ENCODE measurements at places on chromosomes 4 and X.

- DNase-seq, result no peak
Observed at GRCh38 chrX:97431281-97431680, 547.6 kb downstream of the RPA4 start.

DNA sequence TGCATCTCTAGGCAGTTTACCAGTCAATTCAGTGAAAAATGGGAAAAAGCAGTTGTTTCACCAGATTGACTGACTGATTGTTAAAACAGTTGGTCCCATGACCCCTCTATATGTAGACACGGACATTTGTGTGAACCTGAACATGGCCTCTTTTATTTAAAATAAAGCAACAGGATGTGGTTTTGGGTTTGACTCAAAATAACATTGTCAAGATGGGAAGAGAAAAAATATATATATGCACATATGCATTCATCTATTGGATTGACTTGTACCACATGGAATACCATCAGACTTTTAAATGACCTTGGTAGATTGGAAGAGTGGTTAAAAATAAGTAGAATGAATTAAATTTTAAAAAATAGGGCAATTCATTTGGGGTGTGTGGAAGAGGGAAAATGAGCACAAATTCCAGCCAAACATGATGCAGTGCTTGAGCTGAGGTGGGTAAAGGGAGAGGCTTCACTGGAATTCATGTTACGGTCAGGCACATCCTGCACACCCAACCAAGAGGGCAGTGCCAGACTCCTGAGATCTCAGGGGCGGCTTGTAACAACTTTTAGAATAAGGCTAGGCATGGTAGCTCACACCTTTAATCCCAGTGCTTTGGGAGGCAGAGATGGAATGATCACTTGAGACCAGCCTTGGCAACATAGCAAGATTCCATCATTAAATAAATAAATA, 560.7 kb upstream of the TENM3 start:
- DNase-seq, result no peak

- no peak for DNase-seq
Observed at GRCh38 chr4:66451741-66452140, 781.5 kb upstream of the EPHA5 start.

GRCh38 chrX:77444545-77444944, 2.6 kb upstream of the FGF16 start:
- DNase-seq, result no peak

GRCh38 chr4:174066611-174067205, 216.8 kb downstream of the FBXO8 start:
- DNase-seq, result no peak

- no peak for DNase-seq
Observed at GRCh38 chr4:180377741-180378140, 1865.5 kb upstream of the TENM3 start.

DNA sequence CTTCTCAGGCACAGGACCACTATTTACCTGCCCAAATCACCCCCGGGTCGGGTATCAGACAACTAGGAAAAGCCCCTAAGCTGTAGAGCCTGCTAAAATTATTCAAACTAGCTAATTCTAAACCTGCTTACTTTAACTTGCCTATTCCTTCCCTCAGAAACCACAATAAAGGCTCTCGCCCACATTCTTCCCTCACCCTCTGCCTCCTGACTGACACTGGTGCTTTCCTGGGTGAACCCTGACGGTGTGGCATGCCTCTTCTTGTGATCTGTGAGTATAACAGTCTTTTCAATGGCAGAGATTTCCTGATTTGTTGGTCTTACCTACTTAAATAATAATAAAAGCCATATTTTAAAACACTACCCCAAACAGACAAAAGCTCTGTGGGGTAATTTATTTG, 242.1 kb upstream of the ZCCHC13 start:
- no peak for DNase-seq

GRCh38 chr4:20364969-20365368, 113.3 kb downstream of the SLIT2 start:
- no peak for DNase-seq

GRCh38 chr4:6873792-6874461, 35.7 kb upstream of the TBC1D14 start:
- no peak for DNase-seq

DNA sequence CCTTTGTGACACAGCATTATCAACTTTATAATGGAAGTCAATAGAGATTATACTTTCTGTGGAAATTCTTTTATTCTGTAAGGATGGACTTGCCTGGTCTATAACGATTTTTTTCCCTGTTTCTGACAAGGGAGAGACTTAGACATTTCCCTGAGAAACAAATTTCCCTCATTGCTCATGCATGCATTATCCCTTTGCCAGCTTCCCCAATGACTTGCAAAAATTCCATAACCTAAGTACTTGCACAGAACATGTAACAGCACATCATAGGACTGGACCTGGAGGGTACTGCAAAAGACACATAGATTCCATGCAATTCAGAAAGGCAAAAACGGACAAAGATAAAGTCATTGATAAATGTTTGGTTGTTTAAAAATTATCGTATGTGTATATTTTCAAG, 166.7 kb downstream of the FHIP1A start:
- no peak for DNase-seq

DNA sequence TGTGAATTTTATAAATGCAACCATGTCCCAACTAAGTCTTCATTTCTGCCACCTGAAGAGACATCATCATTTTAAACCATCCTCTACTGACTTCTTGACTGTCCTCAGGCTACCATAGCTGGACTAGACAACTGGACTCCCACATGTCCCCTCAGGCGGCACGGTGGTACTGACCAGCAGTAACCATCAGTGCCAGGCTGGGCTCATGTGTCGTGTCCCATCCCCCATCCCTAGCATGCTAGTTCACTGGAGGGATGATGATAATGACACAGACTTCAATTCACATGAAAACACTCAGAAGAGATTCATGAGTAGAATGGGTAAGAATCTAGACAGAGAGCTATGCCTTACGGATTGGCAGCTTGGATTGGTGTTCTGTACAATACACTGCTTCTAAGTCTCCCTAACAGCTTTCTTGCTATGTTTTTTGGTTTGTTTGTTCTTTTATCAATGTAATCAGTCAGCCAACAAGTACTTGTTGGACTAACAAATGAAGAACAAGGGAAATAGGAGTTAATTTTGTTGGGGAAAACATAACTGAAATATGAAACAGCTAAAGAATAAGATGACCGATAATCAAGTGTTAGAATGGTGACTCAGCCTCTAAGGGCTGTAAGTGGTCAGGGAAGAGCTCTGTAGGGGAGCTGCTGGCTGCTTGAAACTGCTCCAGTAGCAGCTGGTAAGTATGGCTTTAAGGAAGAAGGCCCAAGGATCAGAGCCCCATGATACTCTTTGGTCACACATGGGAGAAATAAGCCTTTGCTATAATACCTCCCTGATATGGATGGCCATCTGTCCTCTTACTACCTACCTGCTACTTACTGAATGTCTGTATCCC, 10.3 kb downstream of the ZDHHC9 start:
- no peak for DNase-seq

DNA sequence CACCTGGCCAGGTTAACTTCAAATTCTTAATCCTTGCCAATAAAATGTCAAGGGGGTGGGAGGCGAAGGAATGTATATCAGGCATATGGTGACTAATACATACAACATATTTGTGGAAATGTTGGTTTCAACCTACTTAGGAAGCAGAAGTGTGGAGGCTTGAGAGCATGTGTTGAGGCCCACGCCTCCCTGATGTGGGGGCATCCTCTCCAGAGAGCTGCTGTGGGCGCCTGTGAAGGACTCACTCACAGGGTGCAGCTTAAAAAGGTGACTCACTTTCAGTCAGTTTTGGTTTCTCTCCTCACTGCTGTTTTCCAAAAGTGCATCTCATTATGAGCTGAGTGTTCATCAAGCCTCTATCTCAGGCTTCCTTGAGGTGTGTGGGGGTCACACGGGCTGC, 27.5 kb downstream of the LNX1 start:
- DNase-seq, result peak; percentile 75

GRCh38 chrX:57528670-57529255, 63.0 kb upstream of the ZXDB start:
- DNase-seq, result no peak

DNA sequence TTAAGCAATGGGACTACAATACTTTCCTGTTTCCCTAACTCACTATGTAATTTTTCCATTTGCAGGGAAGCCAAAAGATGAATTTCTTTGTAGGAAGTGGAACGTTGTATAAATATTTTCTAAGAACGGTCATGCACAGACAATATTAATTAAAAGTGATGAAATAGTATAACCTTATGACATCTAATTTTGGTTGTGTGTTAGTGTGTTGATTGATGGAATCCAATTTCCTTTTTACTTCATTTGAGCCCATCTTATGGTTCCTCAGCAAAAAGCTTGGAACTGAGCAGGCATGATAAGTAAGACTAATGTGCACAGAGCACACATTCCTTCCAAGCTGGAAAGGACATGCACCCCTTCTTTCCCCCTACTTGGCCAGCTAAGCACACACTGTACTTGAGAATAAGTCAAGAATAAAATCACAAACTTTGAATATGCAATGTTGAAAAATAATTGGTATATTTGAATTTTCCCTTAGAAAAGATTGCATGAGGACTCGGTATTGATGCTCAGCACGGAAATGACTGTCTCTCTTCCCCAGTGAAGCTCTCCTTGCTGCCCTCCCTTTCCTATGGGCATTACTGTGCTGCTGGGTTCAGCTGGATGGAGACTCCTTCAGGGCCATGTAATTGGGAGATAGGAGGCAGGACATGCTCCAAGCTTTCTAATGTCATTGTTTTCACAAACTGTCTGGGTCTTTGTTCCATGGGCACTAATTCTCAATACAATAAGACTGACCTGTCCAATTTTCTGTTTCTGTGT, 19.2 kb upstream of the PDLIM3 start:
- no peak for DNase-seq

GRCh38 chrX:46179748-46180147, 365.5 kb downstream of the ZNF674 start:
- DNase-seq, result no peak

GRCh38 chrX:72280321-72280845, 3.3 kb upstream of the RPS4X start:
- no peak for DNase-seq

Data from HS-5 (cell line).